ENCODE measurements at places on chromosomes 16 and 17.

- no peak overlapping the region for H3K27ac ChIP-seq
- H3K4me1 ChIP-seq: no peaks in the 10 kb centered on the region
- DNase-seq: no peak
- no peaks in the 10 kb centered on the region for H3K36me3 ChIP-seq
- no peaks in the 10 kb centered on the region for H3K27me3 ChIP-seq
Measured at GRCh38 chr17:57707892-57708291, 37.2 kb downstream of the CCDC182 start.

DNA sequence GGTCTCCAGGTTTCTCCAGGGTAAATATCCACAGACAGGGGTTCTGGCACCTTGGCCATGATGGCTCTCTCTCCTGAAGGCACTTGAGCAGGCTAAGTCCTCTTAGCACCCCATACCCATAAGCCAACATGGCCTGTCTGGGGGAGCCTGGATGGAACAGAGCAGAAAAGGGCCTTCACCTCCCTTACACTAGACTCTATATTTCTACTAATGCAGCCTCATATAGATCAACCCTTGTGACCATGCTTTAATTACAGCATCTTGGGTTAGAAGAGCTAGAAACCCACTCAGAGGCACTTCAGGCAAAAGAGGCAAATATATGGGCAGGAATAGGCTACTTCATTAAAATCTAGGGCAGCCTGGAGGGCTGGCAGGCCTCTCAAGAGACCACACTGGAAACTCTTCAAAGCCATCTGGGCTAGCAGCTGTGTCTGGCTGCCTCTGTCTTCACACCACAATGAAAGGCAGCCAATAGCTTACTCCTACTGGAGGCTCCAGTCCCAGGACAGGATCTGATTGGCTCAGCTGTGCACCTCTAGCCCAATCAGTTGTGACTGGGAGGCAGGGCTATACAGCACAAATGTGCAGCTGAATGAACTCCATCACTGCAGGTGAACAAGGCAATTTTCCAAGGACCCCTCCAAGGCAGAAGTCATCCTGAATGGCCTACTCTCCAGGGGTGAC, 4.7 kb upstream of the CDT1 start:
- DNase-seq: no peak
- H3K36me3 ChIP-seq: no peaks in the 10 kb centered on the region
- H3K4me3 ChIP-seq: no peak overlapping the region
- no peaks in the 10 kb centered on the region for H3K4me1 ChIP-seq
- no peak overlapping the region for H3K27ac ChIP-seq

DNA sequence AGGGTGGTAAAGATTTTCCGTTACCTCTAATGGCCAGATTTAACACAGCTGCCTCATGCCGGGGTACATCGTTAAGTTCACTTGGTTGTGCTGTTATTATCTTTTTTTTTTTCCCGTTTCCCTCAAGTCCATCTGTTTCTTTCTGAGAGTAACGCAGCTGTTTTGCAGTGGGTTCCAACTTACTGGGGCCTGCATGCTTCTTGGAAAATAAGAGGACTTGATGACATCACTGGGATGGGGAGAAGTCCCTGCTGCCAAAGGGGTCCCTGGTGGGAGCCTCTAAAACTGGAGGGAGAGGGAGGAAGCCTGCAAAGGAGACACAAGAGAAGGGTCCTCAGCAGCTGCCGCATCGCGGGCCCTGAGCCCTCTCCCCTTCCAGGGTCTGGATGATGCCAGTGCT, 77.8 kb upstream of the NOL11 start:
- no peak for DNase-seq
- H3K36me3 ChIP-seq: no peaks in the 10 kb centered on the region
- no peak overlapping the region for H3K4me3 ChIP-seq

GRCh38 chr17:2755891-2756724, 6.7 kb upstream of the CCDC92B start:
- H3K4me1 ChIP-seq: no peaks in the 10 kb centered on the region
- no peak for DNase-seq
- no peak overlapping the region for H3K27ac ChIP-seq
- no peaks in the 10 kb centered on the region for H3K27me3 ChIP-seq
- no peak overlapping the region for H3K4me3 ChIP-seq
- no peaks in the 10 kb centered on the region for H3K36me3 ChIP-seq

- no peaks in the 10 kb centered on the region for H3K27me3 ChIP-seq
- no peaks in the 10 kb centered on the region for H3K36me3 ChIP-seq
- H3K4me3 ChIP-seq: no peak overlapping the region
- DNase-seq: peak; percentile 5
- peaks cover 1% of the 10 kb centered on the region for H3K4me1 ChIP-seq
Measured at GRCh38 chr16:22670551-22671041, 143.4 kb upstream of the HS3ST2 start.

GRCh38 chr17:64551461-64551860, 44.7 kb downstream of the CEP95 start:
- H3K4me1 ChIP-seq: no peaks in the 10 kb centered on the region
- H3K36me3 ChIP-seq: no peaks in the 10 kb centered on the region
- H3K27ac ChIP-seq: no peak overlapping the region
- H3K4me3 ChIP-seq: no peak overlapping the region

GRCh38 chr17:57524839-57525568, 220.1 kb downstream of the CCDC182 start:
- H3K27me3 ChIP-seq: no peaks in the 10 kb centered on the region
- peaks cover 21% of the 10 kb centered on the region for H3K4me1 ChIP-seq
- H3K4me3 ChIP-seq: no peak overlapping the region
- H3K27ac ChIP-seq: peak overlapping the region; percentile 36
- DNase-seq: no peak
- H3K36me3 ChIP-seq: no peaks in the 10 kb centered on the region

DNA sequence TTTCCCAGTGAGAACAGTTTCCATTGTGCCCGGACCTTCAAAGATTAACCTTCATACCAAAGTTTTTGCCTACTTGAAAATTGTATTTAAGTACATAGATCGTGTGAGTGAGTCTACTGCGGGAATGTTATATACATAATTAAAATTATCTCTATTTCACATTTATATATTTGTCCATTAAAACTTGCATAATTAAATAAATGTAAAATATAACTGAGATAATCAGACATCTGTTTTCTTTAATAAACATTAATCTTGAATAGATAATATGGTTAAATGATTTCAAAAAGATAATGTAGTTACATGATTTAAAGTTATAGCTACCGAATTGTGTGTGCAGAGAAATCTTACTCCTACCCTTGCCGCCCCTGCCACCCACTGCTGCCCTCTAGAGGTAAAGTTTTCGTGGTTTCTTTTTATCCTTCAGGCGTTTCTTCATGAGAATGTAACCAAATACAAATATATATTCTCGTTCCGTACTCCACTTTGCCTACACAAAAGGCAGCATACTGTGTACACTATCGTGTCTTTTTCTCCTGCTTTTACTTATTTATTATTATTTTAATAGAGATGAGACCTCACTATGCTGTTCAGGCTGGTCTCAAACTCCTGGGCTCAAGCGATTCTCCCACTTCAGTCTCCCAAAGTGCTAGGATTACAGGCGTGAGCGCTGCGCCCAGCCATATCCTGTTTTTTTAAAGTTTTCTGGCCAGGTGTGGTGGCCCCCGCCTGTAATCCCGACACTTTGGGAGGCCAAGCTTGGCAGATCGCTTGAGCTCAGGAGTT, 35.6 kb downstream of the RPA1 start:
- peaks cover 6% of the 10 kb centered on the region for H3K4me1 ChIP-seq
- no peaks in the 10 kb centered on the region for H3K27me3 ChIP-seq
- no peak overlapping the region for H3K4me3 ChIP-seq
- no peak for DNase-seq

- DNase-seq: no peak
- H3K27me3 ChIP-seq: no peaks in the 10 kb centered on the region
- H3K4me3 ChIP-seq: peak overlapping the region; percentile 1
- H3K4me1 ChIP-seq: peaks cover 2% of the 10 kb centered on the region
Measured at GRCh38 chr17:20926532-20926931, 116.3 kb downstream of the USP22 start.

GRCh38 chr17:72764632-72765041, 327.9 kb downstream of the SLC39A11 start:
- H3K36me3 ChIP-seq: no peaks in the 10 kb centered on the region
- no peak overlapping the region for H3K4me3 ChIP-seq
- H3K27ac ChIP-seq: no peak overlapping the region
- H3K4me1 ChIP-seq: no peaks in the 10 kb centered on the region
- H3K27me3 ChIP-seq: no peaks in the 10 kb centered on the region
- DNase-seq: no peak

GRCh38 chr17:20938244-20938643, 104.6 kb downstream of the USP22 start:
- H3K36me3 ChIP-seq: no peaks in the 10 kb centered on the region
- no peaks in the 10 kb centered on the region for H3K27me3 ChIP-seq
- DNase-seq: no peak
- no peak overlapping the region for H3K27ac ChIP-seq

DNA sequence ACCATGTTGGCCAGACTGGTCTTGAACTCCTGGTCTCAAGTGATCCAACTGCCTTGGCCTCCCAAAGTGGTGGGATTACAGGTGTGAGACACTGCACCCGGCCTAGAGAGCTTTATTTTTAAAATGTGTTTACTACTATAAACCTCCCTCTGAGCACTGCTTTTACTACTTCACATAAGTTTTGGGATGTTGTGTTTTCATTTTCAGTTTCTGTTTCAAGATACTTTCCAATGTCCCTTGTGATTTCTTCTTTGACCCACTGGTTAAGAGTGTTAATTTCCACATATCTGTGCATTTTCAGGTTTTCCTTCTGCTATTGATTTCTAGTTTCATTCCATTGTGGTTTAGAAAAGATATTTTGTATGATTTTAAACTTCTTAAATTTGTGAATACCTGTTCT, 74.4 kb downstream of the NETO2 start:
- no peaks in the 10 kb centered on the region for H3K36me3 ChIP-seq
- H3K4me3 ChIP-seq: no peak overlapping the region
- no peak for DNase-seq
- no peaks in the 10 kb centered on the region for H3K27me3 ChIP-seq

DNA sequence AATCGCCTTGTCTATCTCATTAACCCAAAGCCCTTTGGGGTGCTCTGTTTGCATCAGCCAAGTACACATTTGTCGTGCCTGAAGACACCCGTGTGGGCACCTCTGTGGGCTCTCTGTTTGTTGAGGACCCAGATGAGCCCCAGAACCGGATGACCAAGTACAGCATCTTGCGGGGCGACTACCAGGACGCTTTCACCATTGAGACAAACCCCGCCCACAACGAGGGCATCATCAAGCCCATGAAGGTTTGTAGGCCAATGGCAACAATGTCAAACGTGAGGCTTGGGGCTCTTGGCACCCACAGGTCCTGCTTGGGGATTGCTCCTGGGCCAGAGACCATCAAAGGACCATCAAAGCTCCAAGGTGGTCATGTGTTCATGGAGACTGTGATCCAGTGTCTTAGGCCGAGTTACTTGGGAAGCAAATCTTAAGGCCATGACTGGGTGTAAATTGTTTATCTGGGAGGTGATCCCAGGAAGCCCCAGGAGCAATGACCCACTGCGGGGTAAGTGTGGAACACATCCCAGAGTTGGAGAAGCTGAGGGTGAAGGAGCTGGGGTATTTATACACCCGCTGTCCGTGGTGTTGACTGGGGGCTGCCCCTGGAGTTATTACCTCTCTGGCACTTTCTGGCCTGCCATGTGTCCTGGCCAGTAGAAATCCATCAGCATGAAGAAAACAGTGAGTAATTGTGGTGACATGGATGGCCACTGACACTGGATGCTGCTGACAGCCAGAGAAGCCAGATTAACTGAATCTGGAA, 24.0 kb downstream of the CDH5 start:
- H3K4me3 ChIP-seq: no peak overlapping the region
- H3K27me3 ChIP-seq: no peaks in the 10 kb centered on the region
- no peaks in the 10 kb centered on the region for H3K36me3 ChIP-seq
- H3K4me1 ChIP-seq: no peaks in the 10 kb centered on the region
- no peak overlapping the region for H3K27ac ChIP-seq
- DNase-seq: no peak

DNA sequence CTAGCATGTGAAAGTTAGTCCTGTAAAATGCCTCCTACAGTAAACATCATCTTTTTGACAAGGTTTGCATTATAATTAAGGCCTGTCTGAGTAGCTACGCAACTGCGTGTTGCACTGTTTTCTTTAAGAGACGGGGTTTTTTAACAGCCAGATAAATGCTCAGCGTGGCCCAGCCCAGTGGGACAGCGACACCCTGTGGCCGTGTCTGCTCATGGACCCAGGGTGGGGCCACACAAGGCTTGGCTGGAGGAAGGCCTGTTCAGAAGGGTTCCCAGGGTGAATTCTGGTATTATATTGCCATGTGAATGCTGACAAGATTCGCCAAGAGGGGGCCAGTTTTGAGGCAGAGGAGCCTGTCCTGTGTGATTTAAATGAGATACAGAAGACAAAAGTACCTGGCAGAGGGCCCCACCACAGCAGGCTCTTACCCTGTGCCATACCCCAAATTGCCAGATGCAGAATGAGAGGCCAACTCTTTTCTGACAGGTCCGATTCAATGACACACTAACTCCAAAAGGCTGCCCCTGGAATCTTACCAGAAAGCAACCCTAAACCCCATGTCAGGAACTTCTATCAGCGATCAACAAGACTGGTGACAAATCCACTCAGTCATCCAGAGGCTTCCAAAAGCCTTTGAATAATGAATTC, 65.9 kb upstream of the IRX6 start:
- H3K4me3 ChIP-seq: no peak overlapping the region
- DNase-seq: no peak
- no peaks in the 10 kb centered on the region for H3K36me3 ChIP-seq
- no peaks in the 10 kb centered on the region for H3K27me3 ChIP-seq
- no peaks in the 10 kb centered on the region for H3K4me1 ChIP-seq
- no peak overlapping the region for H3K27ac ChIP-seq

DNA sequence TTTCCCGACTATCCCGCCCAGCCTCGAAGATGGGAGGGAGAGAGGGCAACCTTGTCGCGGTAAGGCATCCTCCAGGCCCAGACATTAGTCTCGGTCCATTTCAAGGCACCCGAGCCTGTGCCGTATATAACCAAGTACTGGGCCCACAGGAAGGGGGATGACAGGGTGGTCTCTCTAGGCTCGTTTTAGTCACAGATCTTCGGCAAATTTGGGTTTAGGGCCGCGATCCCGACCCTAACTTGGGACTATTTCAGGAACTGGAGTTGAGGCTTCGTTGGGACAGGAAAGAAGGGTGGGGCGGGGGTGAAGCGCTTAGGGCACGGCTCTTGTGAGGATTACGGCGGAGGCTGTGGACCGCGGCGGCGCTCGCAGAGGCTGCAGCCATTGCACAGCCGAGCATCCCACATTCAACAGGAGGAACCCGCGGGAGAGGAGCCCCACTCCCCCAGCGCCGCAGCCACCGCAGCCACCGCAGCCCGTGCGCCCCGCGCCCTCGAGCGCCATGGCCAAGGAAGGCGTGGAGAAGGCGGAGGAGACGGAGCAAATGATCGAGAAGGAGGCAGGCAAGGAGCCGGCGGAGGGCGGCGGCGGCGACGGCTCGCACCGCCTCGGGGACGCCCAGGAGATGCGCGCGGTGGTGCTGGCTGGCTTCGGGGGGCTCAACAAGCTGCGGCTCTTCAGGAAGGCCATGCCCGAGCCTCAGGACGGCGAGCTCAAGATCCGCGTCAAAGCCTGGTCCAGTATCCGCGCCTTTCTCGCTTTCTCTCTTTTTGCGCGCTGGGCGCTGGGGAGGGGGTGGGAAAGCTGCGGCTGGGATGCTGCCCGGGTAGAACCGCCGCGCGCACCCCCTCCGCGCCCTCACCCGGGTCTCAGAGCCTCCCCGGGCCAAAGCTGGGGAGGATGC, at the start of gene VAT1L:
Gene VAT1L (plus strand): TSS at position 384 of the 904 bp plus-strand sequence. CDS start 119 bp downstream, at position 503.
- H3K4me1 ChIP-seq: peaks cover 2% of the 10 kb centered on the region
- no peak for DNase-seq
- H3K4me3 ChIP-seq: peak within 1 kb of the TSS; percentile 28
- no peak within 1 kb of the TSS for H3K27ac ChIP-seq

All from ovary (tissue), 10 donors.